ENCODE measurements at places on chromosomes 1 and 21.

GRCh38 chr1:42998386-42998785 is 39.7 kb upstream of the SLC2A1 start:
- no peak for DNase-seq

- DNase-seq, result no peak
Measured at GRCh38 chr1:33762962-33763361, 100.9 kb upstream of the HMGB4 start.

GRCh38 chr21:37281993-37282392 is 14.9 kb upstream of the VPS26C start:
- DNase-seq, result no peak

GRCh38 chr1:65703853-65704252 is 88.8 kb upstream of the PDE4B start:
- DNase-seq, result no peak

DNA sequence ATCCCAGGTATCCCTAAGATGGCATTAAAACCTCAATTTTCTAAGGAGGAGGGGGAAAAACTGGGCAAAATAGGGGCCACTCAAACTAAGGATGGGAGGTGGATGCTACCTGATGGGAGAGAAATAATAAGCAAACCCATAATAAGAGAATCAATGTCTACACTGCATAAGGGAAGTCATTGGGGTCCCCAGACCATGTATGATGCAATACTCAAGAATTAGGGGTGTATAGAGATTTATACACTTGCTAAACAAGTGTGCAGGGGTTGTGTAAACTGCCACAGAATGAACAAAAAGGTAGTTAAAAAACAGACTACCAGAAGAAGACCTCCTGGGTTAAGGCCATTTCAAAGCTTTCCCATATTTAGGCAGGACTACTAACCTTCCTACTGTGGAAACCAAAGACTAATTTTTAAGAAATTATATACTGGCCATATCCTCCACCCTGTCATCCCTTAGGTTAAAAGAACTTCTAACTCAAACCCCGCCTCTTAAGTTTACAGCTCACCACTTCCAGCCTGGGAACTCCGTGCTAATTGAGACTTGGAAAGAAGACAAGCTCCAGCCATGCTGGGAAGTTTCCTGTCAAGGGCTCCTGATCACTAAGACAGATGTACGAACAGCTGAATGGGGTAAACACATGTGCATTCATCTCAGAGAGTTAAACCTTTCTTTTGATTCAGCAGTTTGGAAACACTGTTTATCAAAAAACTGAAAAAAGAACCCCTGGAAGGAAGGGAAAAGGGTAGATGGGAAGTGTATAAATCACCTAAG is 64.4 kb upstream of the TLR5 start:
- DNase-seq, result no peak
